ENCODE measurements at places on chromosomes 3 and 15.
A peak's percentile ranks its signal among the peaks of the same experiment; 100 is the strongest.

GRCh38 chr3:16888785-16889607 lies 4.2 kb downstream of the PLCL2 start:
- no peak for ATAC-seq

DNA sequence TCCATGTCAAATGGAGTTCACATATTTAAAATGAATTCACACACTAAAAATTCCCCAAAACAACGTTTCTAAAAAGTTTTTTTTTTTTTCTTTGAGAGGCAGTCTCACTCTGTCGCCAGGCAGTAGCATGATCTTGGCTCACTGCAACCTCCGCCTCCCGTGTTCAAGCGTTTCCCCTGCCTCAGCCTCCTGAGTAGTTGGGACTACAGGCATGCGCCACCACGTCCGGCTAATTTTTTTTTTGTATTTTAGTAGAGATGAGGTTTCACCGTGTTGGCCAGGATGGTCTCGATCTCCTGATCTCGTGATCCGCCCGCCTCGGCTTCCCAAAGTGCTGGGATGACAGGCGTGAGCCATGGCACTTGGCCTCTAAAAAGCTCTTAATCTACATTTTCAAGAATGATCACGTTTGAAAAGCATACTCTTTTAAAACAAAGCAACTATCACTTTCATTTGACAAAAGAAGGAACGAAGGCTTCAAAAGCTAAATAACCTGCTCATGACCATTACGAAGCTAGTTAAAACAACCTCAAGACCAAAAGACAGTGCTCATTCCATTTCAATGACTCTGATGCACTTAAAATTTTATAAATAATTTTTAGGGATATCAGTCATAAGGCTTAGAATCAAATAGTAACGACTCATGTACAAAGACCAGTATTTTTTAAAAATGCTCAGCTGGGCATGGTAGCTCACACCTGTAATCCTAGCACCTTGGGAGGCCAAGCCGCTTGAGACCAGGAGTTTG lies 5.5 kb downstream of the UBE3A start:
- no peak for ATAC-seq

- ATAC-seq: peak; percentile 40
Observed at GRCh38 chr3:194166682-194167479, 30.9 kb downstream of the HES1 start.

DNA sequence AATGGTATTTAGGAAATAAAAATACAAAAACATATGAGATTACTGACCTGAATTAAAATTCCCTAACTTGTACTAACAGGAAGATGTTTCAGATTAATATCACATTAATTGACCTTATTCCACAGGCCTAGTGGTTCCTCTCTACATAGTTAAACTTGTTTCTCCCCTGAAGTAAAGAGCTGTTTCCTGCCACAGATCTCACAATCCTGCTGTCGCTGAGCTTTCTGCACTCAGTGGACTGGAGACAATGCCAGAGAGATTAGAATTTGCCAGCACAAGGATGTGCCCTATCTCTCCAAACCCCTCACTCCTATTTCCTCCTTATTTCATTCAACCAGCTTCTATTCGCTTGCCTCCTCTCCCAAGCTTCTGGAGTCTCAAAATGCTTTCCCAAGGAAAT lies 130.6 kb downstream of the CTNNB1 start:
- no peak for ATAC-seq

- no peak for ATAC-seq
Observed at GRCh38 chr3:131620977-131621376, 118.2 kb upstream of the MRPL3 start.

GRCh38 chr3:34207806-34208205 lies 409.4 kb downstream of the PDCD6IP start:
- no peak for ATAC-seq

All from motor neuron (in vitro differentiated cells).